ENCODE measurements at places on chromosomes 2 and 18.

GRCh38 chr18:64402636-64403035 is 253.7 kb upstream of the LINC00305 start:
- no peak for DNase-seq

DNA sequence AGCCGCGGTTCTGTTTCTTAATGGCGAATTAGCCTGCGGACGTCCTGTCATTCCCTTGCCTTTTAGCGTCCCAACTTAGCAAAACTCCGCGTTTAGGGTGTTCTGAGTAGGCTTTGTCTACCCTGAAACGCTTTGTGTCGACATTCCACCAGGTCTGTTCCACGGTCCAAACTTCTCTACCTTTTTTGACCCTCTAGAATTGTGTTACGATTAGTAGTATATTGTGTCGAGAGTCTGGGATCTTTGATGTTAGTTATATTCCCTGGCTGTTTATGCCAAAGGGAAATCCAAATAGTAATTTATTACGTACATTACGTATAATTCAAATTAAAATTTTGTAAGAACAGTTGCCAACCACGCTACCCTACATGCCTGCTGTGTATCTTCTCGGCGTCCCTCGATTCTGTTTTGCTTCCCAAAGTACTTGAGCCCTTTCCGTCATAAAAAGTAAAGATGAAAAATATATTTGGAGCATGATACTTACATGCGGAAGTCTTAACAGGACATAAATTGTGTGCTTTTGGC is 495 bp upstream of the TTC32 start:
- no peak for DNase-seq

- no peak for DNase-seq
Measured at GRCh38 chr2:74261204-74261864, 62.9 kb downstream of the MTHFD2 start.

DNA sequence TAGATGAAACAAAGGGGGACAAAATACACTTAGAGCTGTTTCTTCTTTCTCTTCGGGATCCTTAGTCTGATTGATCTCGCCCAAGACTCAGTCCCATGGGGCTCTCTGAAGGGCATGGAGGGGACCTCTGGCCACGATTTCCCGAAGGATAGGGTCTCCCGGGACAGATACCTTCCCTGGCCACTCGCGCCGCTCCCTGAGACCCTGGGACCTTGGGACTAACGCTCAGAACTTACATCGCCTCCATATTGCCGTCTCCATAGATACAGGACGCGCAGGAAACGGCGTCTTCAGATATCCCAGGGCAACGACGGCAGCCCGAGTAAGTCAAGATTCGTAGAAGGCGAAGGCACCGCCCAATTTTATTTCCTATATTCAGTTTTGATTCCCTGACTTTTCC is at the start of gene CFAP65:
Gene CFAP65 (minus strand): TSS at position 265 of the 400 bp plus-strand sequence. CDS start 2,468 bp downstream, outside the sequence.
- no peak for DNase-seq

- DNase-seq, result no peak
Measured at GRCh38 chr2:235064976-235065375, 113.2 kb downstream of the SH3BP4 start.

DNA sequence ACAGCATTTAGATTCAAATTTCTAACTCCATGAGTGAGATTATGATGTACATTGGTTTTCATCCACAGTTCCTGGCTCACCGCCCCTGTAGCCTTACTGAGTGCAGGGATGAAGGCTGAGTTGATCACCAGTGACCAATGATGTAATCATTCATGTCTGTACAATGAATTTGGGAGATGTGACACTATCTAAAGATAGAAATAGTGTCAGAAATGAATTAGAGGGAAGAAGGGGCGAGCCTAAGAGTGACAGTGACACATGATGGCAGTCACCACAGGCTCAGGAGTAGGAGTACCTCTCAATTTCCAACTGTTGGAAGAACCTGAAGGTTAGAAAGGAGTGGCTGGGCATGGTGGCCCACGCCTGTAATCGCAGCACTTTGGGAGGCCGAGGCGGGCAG is 3.2 kb downstream of the METTL4 start:
- no peak for DNase-seq

DNA sequence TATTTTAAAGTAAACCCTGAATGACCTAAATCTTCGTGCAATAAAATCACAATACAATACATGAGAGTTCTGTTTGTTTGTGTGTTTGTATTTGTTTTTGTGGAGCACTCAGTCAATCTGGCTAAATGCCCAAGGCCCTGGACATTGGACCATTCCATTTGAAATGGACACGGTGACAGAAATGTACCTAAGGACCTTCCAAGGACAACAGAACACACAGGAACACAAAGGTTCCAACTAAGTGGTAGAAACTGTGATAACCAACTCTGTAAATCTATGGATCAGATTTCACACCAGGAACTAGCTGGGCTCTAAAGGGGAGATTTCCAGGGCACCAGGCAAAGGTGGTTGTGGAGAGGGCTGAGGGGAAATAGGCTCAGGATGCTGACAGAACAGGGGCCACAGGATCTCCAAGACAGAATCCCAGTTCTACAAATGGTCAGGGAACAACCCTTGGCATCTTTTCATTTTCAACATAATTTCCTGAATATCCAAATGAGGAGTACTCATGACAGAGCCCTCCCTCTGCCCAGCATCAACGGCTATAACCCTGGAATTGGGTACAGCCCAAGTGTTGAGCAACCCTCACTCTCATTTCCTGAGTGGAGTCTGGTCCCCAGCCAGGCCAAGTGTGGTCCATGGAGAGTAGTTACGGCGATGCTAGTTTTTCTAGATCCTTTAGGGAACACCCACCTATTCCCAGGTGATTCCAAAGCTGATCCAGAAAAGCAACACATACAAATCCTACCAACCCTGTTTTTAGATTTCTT is 78.4 kb downstream of the NCKAP5 start:
- no peak for DNase-seq

DNA sequence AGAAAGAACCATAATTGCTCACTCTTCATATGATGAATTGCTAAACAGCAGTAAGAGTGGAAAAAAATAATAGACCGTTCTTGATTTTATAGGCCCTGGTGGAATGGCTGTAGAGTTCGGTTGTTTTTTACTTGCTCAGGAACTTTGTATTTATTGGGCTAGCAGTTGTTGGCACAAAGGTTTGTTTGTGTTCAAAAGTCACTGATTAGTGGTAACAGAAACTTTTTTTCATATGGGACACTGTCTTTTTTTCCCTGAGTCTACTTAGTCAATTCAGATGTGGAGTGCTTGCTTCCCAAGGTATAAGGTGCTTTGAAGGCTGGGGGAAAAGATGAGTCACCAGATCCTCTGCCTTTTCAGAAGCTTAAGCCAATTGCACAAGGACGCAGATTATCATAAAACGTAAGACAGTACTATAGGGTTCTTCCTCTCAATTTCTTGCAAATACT is 25.8 kb downstream of the PHLPP1 start:
- DNase-seq, result no peak

DNA sequence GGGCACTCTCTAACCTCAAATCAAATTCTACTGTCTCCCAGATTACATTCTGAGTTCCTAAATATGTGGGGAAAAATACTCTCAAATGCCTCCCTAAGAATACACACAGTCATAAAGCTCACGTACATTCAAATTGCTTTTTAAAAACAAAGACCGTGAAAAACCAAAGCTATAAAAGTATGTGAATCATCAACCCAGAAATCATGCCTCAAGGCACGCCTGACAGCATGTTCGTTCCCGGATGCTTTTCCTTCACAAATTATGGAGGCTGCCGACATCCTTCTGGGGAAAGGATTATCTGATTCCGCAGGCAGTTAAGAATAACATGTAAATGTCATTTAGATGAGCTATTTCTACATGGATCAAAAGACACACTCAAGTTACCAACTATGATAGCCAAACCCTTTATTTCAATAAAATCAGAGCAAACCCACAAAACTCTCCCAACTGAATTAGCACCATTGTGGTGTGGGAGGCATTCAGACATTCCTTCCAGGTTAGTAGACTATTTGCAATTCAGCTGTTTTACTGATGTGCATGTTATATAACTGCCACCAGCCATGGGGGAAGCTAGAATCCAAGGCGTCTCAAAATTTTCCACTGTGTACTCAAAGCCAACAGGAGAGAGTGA is 398.2 kb upstream of the TRIB2 start:
- no peak for DNase-seq

- DNase-seq, result no peak
Measured at GRCh38 chr2:223644136-223644535, 42.0 kb upstream of the SCG2 start.

GRCh38 chr2:83364264-83364663 is 1094.8 kb downstream of the SUCLG1 start:
- DNase-seq, result no peak

GRCh38 chr2:220466251-220466691 is 838.8 kb downstream of the SLC4A3 start:
- DNase-seq, result no peak

DNA sequence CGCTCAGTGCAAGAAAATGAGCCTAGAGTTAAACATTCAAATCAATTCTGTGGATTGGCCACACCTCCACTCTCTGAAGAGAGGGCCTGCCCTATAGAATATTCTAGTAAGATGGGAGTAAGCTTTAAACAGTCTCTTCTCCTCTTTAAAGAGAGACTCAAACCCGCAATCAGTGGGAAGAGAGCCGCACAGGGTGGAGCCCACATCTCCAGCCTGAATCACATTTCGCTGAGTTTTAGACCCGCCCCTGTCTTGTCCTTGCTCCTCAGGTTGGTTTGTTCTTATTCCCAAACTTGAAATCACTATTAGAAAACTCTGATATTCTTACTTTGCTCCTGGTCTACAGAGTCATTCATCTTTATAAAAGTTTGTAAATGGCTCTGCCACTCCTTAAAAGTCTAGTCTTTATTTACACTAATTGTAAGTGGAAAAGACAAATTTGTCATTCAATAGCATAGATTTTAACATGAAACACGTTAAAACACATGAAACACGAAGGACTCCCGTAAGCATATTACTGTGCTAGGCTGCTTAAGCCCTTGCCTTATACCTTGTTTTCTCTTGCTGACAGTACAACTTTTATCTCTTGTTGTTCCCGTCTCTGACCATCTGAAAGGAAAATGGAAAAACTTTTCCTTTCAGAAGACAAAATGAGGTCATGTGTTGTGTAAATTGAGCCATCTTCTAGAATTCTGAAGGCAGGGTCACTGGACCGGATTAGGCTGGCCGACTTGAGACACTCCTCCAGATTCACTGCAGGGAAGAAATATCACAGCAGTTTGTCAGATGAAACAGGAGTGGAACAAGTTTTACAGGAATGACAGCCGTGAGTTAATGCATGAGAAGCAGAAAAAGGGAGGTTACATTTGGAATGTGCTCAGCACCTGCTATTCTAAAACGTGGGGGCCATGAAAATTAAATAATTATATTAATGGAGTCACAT is 5.6 kb downstream of the DSC1 start:
- no peak for DNase-seq

- DNase-seq, result no peak
Measured at GRCh38 chr18:5622905-5623304, 79.1 kb upstream of the EPB41L3 start.

GRCh38 chr2:235553696-235554100 is 59.9 kb downstream of the AGAP1 start:
- no peak for DNase-seq

DNA sequence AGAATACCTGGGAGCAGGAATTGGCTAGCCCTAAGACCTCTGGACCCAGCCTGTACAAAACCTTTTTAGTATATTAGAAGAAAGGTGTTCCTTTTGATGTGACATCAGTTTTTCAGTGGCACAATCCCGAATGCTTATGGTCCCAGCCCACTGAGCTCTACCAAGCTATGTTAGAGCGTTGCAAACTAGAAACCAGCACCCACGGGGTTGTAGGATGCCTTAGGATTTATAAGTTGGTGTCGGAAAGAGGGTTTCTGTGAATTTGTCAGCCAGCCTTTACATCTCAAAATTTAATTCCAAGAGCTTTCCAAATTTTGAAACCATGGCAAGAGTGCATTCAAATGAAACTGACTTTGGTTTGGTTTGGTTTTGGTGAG is 499 bp upstream of the LMAN1 start:
- no peak for DNase-seq

DNA sequence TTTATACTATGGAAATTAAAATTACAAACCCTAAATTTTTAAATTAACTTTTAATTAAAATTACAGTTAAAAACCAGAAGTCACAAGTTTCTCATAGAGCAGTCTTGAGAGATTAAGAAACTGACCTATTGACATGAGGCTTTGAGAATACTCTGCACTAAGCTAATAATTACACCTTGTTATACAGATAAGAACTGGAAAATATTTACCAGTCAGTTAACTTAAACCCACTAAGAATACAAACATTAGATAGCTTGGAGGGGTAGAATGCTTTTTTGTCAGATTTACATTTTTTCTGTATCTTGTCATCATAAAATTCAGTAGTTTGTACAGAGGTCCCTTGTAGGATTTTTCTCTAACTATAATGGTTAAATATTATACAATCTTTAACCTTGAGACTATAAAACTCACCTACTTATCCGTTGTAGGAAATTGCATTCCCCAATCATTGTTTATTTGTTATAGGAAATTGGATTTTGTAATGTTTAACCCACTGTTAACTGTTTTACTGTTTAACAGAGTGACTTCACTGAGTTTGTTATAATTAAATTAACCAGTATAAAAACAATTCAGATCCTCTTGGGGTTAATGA is 219.7 kb upstream of the PKDCC start:
- DNase-seq, result no peak

GRCh38 chr2:76700894-76701293 is 821.3 kb downstream of the LRRTM4 start:
- no peak for DNase-seq

GRCh38 chr2:134372141-134372540 is 118.3 kb downstream of the MGAT5 start:
- DNase-seq, result no peak

DNA sequence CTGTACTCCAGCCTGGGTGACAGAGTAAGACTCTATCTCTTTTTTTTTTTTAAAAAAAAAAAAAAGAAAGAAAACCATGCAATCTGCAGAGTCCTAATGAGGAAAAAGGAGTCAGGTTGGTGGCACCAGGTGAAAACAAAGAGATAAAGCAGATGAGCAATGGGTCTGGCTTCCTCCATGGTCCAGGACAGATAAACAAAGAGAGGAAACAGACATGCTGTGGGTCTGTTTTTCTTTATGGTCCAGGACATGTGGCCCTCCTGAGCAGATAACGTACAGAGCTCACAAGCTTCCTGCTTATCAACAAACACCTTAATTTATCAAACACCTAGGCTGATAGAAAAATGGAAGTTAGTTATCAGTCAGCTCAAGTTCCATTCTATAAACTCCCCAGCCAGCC is 24.4 kb upstream of the TUBB6 start:
- DNase-seq, result no peak

GRCh38 chr2:44169155-44169898 is 652 bp downstream of the PPM1B start:
- DNase-seq, result peak; percentile 18

- DNase-seq, result no peak
Measured at GRCh38 chr2:239720361-239721360, 304.5 kb downstream of the NDUFA10 start.

- no peak for DNase-seq
Measured at GRCh38 chr18:65422544-65423136, 328.2 kb upstream of the CDH7 start.

GRCh38 chr2:58448065-58448507 is 207.0 kb upstream of the FANCL start:
- no peak for DNase-seq

Data from activated T-helper 9 cell treated with anti-CD3 and anti-CD28 coated beads, Interleukin-2, amount 50 U/mL, for 16 hours (primary cell).